ENCODE measurements at places on chromosomes 3 and 15.
A peak's percentile ranks its signal among the peaks of the same experiment; 100 is the strongest.

DNA sequence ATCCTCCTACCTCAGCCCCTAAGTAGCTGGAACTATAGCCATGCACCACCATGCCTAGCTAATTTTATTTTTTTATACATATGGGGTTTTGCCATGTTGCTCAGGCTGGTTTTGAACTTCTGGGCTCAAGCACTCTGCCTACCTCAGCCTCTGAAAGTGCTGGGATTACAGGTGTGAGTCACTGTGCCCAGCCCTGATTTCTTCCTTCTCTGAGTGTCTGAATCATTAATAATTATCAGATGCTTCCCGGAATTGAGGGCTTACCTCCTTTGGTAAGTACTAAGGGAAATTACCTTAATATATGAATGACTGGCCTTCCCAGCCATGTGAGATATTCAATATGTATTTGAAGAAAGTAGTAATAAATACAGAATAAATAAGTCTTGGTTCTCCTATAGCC is 7.2 kb downstream of the CLPX start:
- no peak for DNase-seq

GRCh38 chr3:59446775-59447465 is 397.1 kb upstream of the CFAP20DC start:
- no peak for DNase-seq

DNA sequence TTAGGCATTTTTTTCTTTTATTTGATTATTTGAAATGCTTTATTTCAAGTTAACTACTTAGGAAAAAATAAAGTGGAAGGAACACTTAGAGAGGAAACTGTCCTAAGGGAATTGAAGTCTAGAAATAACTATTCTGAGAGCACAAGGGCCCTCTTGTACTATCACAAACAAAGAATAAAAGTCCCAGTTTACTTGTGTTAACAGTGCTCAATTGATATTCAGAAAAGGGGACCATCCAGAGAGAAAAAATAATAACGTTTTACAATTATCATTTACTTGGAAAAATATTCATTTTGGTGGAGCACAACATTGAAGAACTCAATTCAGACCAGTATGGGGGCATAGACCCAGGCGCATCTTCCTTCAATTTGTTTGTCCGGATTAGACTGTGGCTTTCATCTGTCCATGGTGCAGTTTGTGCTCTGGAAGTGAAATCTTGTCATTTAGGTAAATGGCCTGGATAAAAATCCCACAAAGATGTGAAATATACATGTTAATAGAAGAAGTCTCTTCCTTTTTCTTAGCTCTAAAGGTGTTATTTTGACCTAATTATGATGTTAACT is 54.5 kb upstream of the SAMMSON start:
- DNase-seq, result no peak

DNA sequence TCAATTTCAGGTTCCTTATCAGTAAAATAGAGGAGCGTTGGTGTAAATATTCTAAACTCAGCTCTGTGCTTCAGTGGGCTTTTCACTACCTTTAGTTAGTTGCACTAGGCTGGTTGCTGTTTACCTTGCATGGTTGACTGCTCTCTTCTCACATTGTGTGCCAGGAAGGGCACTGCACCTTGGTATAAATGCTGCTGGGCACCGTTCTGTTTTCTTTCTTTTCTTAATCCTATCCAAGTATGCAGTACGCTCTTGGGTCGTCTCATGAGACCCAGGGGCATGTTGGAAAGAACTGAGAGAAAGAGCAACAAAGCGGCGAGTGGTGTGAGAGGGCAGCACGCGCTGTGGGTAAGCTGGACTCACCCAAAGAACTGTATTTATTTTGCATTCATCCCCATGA is 22.4 kb downstream of the KCNMB2 start:
- no peak for DNase-seq

DNA sequence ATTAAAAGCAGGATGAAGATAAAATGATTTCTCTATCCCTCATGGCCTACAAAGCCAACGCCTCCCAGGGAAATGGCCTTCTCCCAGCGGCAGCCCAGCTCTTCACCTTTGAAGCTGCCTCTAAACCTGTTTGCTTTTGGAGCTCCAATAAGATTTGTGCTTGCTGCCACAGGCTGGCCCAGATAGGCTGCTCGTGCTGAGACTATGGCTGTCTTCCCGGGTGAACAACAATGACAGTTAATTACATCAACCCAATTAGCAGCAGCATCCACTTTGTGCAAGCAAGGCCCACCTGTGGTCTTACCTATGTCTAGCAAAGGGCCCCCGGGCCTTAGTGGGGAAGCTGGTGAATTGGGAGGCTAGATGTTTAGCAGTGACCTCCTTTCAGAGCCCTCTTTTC is 179.6 kb downstream of the P3H2 start:
- no peak for DNase-seq

GRCh38 chr15:71664622-71665021 is 145.7 kb upstream of the NR2E3 start:
- DNase-seq, result no peak

DNA sequence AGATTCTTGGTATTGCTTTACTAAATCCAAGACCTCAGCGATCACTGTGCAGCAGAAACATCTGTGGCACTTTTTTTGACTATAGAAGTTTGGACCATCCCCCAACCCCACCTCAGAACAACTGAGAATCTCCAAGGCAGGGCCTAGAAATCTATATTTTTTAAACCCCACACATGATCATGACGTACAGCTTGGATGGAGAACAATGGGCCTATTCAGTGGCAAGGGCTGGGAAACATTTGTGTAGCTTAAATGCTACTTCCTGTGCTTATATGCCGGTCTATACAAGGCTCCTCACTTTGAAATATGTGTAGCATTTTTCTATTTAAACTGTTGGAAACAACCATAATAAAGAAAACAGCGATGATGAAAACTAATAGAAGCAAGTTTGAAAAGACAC is 55.1 kb upstream of the SPRED1 start:
- DNase-seq, result no peak

DNA sequence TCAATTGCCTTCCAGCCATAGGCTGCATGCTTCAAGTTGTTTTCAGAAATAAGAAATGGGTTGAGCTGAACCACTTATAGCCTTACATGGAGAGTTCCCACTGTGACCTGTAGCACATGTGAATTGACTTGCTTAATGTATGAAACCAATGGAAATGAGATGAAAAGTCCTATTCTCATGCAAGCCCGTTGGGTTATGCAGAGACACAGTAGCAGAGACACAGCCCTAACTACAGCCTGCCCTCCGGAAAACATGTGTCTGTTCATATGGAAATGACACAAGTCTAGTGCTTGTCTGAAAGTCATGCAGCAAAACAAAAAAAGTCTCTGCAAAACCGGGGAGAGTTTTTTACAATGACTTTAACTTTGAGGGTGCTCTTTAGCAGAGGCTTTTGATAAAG is 14.5 kb downstream of the HIGD2B start:
- no peak for DNase-seq

DNA sequence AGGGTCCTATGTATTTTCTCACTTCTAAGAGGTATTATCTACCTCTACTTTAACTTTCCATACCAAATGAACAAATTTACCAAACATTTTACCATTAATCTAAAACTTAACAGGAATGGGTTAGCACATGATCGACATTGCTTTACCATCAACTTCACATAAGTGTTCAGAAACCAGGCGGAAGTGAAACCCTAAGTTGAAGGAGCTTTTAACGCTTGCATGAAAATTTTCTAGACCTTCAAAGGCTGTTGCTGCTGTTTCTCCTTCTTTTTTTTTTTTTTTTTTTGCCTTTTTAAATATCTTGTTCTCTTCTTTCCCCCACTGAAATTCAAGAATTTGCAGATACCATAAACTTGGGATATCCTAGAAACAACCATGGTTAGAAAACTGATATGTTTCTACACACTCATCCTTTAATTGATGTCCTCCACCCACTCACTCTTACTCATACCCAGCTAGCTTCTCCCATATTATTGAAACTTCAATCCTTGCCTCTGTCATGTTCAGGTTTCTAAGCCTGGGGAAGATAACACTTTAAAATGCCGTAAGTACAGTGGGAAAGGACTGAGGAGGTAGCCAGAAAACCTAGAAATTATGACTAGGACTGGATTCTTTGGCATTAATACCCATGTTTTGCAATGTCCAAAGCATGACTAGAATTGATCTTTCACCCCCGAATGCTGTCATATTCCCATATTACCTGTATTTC is 24.7 kb downstream of the MYO5A start:
- DNase-seq, result no peak

DNA sequence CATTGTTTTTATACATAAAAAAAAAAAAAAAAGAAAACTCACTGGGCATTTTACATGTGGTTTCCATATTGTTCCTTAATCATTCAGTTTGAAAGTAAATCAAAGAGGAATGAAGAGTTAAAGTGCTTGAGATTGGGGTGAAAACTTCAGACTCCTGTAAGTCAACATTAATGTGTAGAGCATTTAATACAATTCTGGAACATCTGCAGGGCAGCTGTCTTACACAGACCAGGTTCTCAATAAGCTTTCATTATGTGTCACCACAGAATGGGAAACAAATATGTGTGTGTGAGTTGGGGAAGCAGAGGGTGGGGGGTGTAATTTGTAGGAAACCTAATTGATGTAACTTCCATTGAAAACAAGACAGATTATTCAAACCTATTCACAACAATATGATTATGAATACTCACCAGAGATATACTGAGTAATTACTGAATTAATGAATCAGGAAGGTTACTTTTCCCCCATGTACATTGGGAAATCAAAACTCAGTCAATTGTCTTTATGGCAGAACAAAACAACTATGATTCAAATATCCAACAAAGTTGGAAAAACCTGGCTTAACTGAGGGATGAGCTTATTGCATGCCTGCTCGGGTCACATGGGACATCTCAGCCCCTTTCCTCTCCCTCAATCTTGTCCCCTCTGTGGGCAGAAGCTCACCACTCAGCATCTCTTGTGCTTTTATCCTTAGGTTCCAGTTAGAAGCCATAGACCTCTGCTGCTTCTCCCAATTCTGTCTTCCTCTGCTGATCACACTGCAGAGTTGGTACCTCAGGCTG is 281.2 kb upstream of the THBS1 start:
- DNase-seq, result no peak

DNA sequence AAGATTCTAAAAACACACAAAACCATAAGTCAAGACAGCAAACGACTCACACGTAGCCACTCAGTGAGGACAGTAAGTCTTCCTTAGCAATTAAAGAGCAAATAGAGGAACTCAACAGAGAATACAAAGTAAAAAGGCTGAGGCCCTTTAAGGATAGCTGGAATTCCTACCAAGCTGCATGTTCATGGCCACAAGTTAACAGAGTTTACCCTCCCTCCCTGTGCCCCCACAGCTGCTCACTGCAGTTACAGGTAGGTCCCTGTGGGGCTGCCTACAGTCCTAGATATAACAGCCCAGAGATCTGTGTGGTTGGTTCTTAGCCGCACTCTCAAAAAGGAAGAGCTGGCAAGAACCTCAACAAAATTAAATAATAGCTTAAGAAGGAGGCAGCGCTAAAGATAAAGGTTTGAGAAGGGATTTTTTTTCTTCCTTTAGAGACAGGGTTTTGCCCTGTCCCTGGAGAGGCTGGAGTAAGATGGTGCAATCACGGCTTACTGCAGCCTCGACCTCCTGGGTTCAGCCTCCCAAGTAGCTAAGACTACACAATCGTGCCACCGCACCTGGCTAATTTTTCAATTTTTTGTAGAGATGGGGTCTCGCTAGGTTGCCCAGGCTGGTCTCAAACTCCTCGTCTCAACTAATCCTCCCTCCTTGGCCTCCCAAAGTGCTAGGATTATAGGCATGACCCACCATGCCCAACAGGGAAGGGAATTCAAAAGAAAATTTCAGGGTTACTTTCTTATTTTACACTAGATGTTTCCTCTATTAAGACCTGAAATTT is 19.3 kb downstream of the SFMBT1 start:
- DNase-seq, result no peak

- DNase-seq, result no peak
Measured at GRCh38 chr3:16236856-16237393, 27.8 kb downstream of the DPH3 start.

GRCh38 chr15:91784973-91785709 is 68.4 kb upstream of the SLCO3A1 start:
- no peak for DNase-seq

DNA sequence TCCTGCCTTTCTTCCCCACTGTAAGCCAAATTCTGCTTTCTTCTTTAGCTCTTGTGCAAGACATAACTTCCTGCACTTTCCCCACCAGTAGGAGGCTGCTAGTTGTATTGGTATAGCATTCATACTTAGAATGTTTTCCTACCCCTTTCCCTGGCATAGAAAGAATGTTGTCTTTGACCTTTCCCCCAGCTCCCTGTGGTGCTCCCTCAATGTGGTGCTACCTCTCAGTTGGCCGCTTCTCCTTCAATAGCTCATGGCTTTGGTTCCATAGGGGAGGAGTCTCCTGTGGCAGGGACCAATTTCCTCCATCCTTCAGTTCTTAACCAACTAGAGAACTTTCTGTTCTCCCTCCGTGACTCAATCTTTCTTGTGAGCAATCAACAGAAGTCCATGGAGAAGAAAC is 67.5 kb upstream of the AKAP13 start:
- no peak for DNase-seq

GRCh38 chr15:85690561-85691231 is 104.0 kb downstream of the KLHL25 start:
- DNase-seq, result no peak

DNA sequence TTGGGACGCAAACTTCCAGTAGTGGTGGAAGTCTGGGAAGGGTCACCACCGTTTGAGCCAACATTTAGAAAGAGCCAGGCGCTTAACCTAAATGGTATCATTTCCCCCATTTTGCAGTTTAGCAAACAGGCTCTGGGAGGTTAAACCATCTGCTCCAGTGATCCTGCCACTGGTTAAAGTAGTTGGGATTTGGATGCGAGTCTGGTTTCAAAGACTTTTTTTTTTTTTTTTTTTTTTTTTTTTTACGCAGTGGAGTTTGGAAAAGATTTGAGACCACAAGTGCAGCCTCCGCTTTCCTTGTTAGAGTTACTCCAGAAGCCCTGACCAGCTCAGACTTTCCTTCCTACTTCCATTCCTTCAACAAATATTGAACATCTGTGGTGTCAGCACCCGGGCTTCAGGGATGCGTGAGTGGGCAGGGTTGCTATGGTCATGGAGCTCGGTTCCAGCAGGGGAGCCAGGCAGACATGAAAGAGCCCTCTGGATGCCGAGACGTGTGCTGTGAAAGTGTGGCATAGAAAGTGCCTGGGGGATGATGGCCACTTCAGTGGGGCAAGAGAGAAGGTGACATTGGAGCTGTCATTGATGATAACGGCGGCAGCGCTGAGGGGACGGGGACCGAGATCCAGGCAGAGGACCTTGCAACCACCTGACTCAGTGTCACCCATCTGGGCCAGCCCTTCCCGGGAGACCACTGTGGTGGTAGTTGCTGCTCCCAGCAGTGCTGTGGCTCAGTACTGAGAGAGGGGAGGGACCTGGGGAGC is 1.1 kb upstream of the RNU6-1 start:
- no peak for DNase-seq

DNA sequence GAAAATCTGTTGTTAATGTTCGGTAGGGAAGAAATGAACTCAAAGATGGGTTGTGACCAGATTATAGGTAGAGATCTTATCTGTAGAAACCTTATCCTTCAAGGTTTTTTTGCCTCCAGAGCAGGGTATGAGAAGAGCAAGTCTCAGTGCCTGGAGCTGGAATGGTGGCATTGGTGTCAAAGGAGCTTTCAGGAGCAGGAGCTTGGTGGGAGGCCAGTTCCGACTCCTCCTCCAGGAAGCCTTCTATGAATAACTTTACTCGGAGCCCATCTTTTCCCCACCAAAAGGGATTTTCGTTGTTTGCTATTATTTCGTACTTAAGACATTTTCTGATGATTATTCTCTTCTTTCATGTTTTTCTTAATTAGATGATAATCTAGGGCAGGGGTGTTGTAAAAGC is 91.8 kb downstream of the GHSR start:
- DNase-seq, result no peak

GRCh38 chr15:64905119-64905831 is 6.4 kb upstream of the ANKDD1A start:
- peak; percentile 74 for DNase-seq

GRCh38 chr3:34155666-34156065 is 357.2 kb downstream of the PDCD6IP start:
- no peak for DNase-seq

Data from activated T-cell treated with anti-CD3 and anti-CD28 coated beads for 4 hours (primary cell).